ENCODE measurements at places on chromosomes 3 and 15. TPM values are rescaled to one million over a fixed set of nuclear protein-coding genes. Genes with fewer than 3 reads are reported as not detected.

GRCh38 chr15:52010633-52011595 lies 8.1 kb upstream of the MAPK6 start:
- no peak for DNase-seq

GRCh38 chr3:64343689-64344430 lies 118.6 kb upstream of the PRICKLE2 start:
- no peak for DNase-seq

GRCh38 chr3:194061421-194062030 lies 74.4 kb upstream of the HES1 start:
- DNase-seq, result no peak

DNA sequence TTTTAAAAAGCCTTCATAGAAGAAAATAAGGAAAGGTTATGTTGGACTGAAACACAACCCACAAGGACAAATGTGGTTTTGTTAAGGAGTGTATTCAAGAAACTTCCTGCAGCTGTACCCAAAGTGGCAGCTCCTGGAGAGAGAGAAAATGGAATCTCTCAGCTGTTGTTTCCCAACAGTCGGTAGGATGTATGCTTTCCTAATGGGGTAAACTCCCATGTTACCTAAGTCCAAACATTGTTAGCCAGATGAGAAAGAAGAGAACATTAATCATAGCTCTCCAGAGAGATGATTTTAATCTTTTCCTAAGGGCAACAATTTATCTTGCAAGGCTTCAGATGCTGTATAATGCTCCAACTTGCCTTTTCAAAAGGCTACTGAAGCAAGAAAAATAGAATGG lies 22.6 kb upstream of the TEX9 start:
- no peak for DNase-seq

- peak; percentile 77 for DNase-seq
These were observed 79.5 kb downstream of the IQSEC1 start for GRCh38 chr3:12993517-12994356.

DNA sequence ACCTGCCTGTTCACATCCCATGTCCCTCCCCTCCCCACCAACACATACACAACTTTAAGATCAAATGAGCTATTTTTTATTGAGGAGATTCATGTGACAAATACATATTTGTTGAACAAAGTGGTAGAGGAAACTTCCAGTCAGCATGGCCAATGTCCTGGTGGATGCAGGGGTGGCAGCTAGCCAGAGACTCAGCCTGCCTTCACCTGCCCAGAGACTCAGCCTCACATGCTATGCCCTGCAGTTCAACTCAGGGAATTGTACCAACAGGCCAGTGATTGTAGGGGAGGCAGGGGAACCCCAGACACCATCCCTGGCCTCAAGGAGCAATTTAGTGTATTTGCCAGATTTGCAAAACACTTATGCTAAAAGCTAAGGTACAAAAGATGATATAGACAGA lies 136.6 kb downstream of the OPA1 start:
- DNase-seq, result no peak

- DNase-seq, result peak; percentile 79
These were observed at the start of gene CLK3 for GRCh38 chr15:74615508-74616365. Gene CLK3 (plus strand): TSS chr15:74615836. CDS start chr15:74619197, 3,361 bp downstream.

Gene FBXW12
- total RNA-seq, result not detected

Gene TMEM40
- not detected for total RNA-seq

Gene GRK7
- not detected for total RNA-seq

DNA sequence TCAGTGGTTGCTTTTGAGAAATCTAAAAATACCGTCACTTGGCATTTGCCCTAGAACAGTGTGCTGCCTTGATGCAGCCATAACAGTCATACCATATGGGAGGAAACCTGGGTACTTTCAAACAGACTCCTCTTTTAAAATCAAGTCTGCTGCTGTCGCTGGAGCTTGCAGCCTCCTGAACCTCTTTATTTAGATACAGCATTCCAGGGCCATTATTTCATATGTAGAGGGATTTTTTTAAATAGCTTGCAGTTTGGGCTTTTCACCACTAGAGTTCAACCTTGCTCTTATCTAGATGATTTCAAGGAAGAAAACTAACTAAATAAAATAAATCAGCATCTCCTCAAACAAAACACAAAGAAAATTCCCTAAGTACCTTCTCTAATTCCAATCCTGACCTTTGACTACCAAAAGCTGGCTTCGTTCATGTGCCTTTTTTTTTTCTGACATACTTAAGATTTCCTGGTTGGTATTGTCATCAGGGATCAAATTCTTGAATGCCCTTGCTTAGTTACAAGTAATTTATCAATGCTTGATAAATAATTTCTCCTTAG lies 111.6 kb downstream of the KBTBD8 start:
- no peak for DNase-seq

- no peak for DNase-seq
These were observed 125.4 kb upstream of the CCDC54 start for GRCh38 chr3:107251819-107252218.

Gene NRG4
- total RNA-seq, result not detected

DNA sequence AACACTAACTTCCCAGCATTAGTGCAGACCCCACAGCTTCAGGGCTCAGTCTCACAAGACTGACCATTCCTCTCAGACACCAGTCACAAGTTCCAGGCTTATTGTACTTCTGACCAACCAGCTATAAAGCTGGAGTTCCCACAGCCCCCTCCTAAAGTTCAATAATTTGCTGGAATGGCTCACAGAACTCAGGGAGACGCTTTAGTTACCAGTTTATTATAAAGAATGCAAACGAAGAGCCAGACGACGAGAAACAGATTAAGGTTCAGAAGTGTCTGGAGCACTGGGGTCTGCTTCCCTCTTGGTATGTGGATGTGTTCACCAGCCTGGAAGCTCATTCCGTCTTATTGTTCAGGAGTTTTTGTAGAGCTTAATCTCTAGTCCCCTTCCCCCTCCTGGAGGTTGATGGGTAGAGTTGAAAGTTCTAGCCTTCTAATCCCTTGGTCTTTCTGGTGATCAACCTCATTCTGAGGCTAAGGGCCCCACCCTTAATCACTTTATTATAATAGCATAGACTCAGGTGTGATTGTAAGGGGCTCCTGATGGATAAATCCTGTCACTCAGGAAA lies 4.8 kb upstream of the CSRNP1 start:
- DNase-seq, result no peak

Gene GOLGA6L7
- total RNA-seq, result not detected

Gene AMT
- 46.5 TPM for total RNA-seq

Gene ASB7
- total RNA-seq, result 12.8 TPM

DNA sequence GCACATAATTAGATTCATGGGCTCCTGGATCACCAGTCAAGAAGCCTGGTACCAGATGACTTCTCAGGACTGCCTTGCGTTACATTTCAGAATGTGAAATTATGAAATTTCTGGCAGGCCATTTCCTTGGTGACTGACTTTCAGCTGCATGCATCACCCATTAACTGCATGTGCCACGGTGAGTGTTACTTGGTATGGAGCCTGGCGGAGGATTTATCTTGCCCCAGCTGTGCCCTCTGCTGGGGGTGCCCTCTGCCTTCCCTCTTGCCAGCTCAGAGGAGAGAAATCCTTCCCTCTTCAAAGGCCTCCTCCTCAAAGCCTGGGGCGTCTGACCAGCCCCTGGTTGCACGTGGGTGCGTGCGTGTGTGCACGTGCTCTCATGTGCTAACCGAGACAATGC lies 57.7 kb upstream of the CTSH start:
- no peak for DNase-seq

Gene SAMD7
- total RNA-seq, result not detected

DNA sequence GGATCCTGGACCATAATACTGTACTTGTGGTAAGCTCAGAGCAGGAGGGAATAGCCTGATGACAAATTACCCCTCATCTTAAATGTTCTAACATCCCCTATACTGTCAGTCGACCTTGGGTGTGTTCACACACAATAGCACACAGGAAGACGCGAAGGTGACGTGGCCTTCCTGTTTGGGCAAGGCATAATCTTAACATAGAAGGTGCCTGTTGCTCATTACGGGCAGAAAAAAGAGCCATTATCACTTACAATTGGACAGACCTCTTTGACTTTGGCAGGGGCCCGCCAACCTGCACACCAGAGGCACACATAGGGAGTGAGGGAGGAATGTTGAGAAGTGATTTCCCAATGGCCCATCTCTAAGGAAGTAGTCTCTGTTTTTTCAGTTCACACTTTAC lies 144.2 kb downstream of the ANO10 start:
- no peak for DNase-seq

All from H1 (cell line).